PC-9 (cell line): ENCODE measurements at places on chromosomes 4 and X.
A peak's percentile ranks its signal among the peaks of the same experiment; 100 is the strongest.

- no peaks in the 10 kb centered on the region for H3K36me3 ChIP-seq
- DNase-seq = no peak
- peak overlapping the region; percentile 63 for H3K27ac ChIP-seq
- H3K4me1 ChIP-seq = peaks cover 12% of the 10 kb centered on the region
Observed at GRCh38 chrX:134513091-134513490, 53.1 kb downstream of the HPRT1 start.

- H3K4me1 ChIP-seq = no peaks in the 10 kb centered on the region
- H3K27ac ChIP-seq = no peak overlapping the region
- no peak overlapping the region for H3K4me3 ChIP-seq
- H3K27me3 ChIP-seq = no peaks in the 10 kb centered on the region
Observed at GRCh38 chr4:6658597-6659075, 18.2 kb downstream of the MRFAP1 start.

GRCh38 chrX:12961196-12961718 is 13.7 kb upstream of the TMSB4X start:
- no peak overlapping the region for H3K27ac ChIP-seq
- H3K27me3 ChIP-seq = no peaks in the 10 kb centered on the region
- no peak for DNase-seq
- H3K4me3 ChIP-seq = no peak overlapping the region
- no peaks in the 10 kb centered on the region for H3K36me3 ChIP-seq

- 0 out of 2 replicates have a peak, but pooled peaks cover 4% of the 10 kb centered on the region for H3K27me3 ChIP-seq
- H3K36me3 ChIP-seq = no peaks in the 10 kb centered on the region
- no peaks in the 10 kb centered on the region for H3K4me1 ChIP-seq
- no peak overlapping the region for H3K4me3 ChIP-seq
Observed at GRCh38 chrX:133970076-133970475, 15.3 kb downstream of the GPC3 start.

GRCh38 chr4:1959104-1959384 is 49.7 kb downstream of the NELFA start:
- no peak for DNase-seq
- no peaks in the 10 kb centered on the region for H3K27me3 ChIP-seq
- no peaks in the 10 kb centered on the region for H3K4me1 ChIP-seq
- no peak overlapping the region for H3K4me3 ChIP-seq
- H3K27ac ChIP-seq = no peak overlapping the region

GRCh38 chrX:148412006-148412405 is 88.4 kb upstream of the AFF2 start:
- H3K27me3 ChIP-seq = 0 out of 2 replicates have a peak, but pooled peaks cover 3% of the 10 kb centered on the region
- H3K4me1 ChIP-seq = no peaks in the 10 kb centered on the region
- DNase-seq = no peak
- H3K4me3 ChIP-seq = no peak overlapping the region

DNA sequence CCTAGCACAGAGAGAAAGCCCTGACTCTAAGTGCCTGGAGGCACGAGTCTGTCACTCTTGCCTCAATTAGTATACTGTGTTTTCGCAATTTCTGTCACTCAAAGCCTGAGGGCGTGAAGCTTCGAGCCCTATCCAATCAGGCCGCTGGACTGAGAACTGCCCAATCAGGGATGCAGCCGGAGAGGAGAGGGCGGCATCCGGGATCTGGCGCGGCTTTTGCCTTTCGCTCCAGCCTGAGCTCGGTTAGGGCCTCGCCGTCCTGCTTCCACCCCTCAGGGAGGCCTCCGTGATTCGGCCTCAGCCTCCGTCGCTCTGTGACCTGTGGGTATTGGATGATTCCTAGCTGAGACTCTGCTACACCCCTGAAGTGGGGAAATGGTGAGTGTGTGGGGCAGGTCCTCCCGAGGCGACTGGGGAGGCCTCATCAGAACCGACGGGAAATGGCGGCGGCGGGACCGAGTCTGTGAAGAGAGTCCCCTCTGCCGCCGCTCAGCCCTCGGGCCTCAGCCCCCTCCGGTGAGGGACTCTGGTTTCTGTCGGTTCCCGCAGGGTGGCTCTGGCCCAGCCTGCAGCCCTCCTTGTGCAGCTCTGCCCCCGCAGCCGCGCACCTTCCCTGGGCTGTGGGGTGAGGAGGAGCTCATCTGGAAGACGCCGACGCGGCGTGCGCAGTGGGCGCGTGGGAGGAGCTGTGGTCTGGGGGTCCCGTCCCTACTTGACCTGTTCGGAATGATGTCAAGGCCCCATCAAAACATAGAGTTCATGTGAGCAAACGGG is 48.5 kb downstream of the ZNF141 start:
- no peaks in the 10 kb centered on the region for H3K27me3 ChIP-seq
- no peak for DNase-seq
- H3K4me3 ChIP-seq = no peak overlapping the region
- no peaks in the 10 kb centered on the region for H3K4me1 ChIP-seq
- H3K36me3 ChIP-seq = no peaks in the 10 kb centered on the region
